Activated CD8-positive, alpha-beta memory T cell treated with anti-CD3 and anti-CD28 coated beads for 1 hour (primary cell): ENCODE measurements at places on chromosomes 2 and 18.

DNA sequence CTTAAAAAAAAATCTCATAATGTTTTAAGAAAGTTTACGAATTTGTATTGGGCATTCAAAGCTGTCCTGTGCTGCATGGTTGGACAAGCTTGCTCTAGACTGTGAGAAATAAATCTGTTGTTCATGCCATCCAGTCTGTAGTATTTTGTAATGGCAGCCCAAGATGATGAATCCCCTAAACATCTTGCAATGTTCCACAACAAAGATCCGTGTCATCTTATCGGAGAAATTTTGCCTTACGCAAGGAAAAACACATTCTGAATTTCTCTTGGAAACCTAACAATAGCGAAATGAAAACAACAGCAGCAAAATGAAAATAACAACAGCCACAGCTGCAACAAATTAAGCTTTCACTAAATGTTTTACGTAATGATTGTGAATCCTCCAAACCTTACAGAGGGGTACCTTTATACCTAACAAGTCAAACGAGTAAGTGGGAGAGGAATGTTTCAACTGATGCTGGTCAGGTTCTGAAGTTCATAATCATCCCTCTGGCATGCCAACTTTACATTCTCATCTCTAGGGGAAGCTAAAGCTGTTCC lies 76.1 kb upstream of the RNU4ATAC start:
- DNase-seq = no peak

DNA sequence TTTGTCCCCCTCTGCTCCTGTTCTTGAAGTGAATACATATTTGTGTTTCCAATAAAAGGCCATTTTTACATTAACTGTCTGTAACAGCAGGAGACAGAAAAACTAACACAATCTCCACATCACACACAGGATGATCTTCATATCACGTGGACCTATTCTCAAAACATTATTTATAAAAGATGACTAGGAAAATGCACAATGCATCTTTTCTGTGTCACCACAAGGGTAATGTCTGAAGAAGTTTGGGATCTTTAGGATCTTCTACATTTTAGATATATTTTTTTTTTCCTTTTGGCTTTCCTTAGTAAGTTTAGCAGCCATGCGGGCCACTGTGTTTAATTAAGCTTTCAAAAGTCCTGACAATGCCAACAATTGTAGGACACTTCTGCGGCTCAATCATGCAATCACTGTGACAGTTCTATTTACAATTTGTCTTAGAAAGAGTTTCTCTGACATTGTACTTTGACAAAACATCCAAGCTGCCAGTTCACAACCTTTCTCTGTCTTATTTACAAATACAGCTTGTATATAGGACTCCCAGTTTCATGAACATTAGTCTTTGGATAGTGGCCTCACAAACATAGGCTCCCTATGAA lies 12.3 kb downstream of the BCL11A start:
- no peak for DNase-seq

GRCh38 chr2:61014763-61015162 lies 2.8 kb upstream of the PEX13 start:
- DNase-seq = no peak

- no peak for DNase-seq
Observed at GRCh38 chr2:35582637-35583036, 772.9 kb upstream of the CRIM1 start.

GRCh38 chr2:43569921-43570320 lies 25.9 kb downstream of the THADA start:
- DNase-seq = no peak

GRCh38 chr2:10406016-10406415 lies 42.1 kb downstream of the ODC1 start:
- DNase-seq = no peak

GRCh38 chr2:174121175-174121574 lies 127.2 kb downstream of the OLA1 start:
- no peak for DNase-seq

DNA sequence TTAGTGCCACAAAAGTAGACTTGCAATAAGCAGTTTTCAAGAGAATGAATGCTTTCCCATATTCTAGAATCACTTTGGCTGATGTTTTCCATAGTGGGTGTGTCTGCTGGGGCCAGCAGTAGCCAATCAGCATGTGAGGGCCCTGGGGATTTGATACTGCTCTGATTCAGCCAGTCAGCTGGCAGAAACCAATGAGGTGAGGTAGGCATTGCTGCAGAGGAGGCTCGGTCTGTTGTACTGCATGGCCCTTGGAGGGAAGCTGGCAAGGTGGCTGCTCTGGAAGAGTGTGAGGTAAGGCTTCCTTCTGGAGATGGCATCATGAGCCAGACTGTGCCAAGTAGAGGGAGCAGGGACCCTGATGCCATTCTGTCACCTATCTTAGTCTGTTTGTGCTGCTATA lies 22.7 kb downstream of the TMEM87B start:
- no peak for DNase-seq

GRCh38 chr2:230090967-230091366 lies 22.2 kb upstream of the SLC16A14 start:
- no peak for DNase-seq

DNA sequence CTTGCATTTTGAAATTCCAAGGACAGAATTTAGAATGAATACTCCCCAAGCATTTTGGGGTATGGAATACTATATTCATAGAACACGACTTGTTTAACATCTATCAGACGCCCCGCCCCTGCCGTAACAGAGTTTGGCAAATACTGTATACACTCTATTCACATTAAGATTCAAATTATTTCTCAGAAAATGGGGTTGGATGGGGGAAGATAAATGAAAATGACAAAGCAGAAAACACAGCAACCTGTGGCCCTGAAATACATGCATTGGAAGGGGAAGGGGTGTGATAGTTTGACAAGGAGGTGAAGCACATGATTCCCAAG lies 634.6 kb upstream of the SLC39A10 start:
- no peak for DNase-seq

- no peak for DNase-seq
Observed at GRCh38 chr2:113258471-113259147, 20.1 kb downstream of the PAX8 start.

DNA sequence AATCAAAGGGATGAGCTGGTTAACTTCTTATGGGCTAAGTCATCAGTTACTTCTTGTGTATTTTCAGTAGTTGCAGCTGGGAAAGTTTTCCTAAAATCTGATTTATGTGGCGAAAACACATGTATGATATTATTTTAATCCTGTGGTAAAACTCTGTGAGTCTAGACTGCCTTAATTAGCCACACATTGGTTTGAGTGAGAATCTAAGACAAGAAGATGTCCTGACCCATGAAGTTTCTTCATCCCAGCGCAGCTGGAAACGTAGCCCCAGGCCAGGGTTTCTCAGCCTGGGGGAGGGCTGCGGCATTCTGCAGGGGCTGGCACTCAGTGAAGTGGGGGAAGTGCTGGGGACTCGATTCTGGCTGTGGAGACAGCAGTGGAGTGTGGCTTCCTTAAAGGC lies 44.7 kb upstream of the INHBB start:
- DNase-seq = no peak

DNA sequence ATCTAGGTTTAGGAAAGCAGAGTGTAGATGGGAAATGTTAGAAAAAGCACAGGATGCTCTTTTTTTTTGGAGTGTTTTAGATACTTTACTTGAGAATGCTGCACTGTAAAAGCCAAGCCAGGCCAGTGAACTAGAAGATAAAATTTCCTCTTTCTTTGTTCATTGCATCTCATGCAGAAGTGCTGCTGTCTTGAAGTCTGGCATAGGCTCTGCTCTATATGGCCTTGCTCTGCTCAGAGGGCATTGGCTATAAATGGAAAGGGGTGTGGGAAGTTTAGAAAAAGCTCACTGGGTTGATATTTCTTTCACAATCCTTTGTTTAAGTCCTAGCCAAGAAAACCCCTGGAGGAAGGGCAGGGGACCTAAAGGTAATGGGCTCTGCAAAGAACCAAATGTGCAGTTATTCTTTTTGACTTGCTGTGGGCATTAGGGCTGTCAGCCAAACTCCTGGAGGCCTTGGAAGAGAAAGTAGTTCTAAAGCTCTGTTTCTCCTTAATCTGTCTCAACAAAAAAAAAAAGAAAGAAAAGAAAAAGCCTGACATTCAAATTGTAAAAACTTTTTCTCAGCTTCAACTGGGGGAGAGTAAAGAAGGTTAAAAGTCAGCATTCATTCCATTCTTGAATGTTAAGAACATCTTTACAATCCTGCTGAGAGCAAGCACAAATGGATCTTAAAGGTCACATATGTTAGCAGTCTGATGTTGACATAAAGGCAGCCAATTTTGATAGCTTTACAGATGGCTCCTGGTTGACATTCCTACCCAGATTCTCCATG lies 338.3 kb downstream of the GULP1 start:
- no peak for DNase-seq

DNA sequence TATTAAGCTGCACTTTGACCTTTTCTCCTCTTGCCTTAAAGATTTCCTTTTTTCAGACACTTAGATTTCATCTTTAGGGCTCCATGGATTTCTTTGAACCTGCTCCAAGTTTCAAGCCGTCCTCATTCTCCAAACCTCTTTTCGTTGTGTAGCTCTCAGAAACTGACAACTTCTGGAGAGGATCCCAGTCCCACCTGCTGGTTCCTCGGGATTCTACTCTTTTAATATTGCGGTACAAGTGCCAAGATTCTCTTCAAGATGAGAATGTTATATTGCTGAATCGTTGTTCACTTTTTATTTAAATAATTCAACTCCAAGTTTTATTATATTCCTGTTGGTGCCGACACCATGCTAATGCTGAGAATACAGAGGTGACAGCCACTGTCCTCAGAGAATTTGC lies 141.1 kb downstream of the CDH20 start:
- no peak for DNase-seq
